PC-3 (cell line): ENCODE measurements at places on chromosomes 12 and 14.

- DNase-seq: no peak
These were observed 42.8 kb downstream of the PRICKLE1 start for GRCh38 chr12:42546709-42547108.

DNA sequence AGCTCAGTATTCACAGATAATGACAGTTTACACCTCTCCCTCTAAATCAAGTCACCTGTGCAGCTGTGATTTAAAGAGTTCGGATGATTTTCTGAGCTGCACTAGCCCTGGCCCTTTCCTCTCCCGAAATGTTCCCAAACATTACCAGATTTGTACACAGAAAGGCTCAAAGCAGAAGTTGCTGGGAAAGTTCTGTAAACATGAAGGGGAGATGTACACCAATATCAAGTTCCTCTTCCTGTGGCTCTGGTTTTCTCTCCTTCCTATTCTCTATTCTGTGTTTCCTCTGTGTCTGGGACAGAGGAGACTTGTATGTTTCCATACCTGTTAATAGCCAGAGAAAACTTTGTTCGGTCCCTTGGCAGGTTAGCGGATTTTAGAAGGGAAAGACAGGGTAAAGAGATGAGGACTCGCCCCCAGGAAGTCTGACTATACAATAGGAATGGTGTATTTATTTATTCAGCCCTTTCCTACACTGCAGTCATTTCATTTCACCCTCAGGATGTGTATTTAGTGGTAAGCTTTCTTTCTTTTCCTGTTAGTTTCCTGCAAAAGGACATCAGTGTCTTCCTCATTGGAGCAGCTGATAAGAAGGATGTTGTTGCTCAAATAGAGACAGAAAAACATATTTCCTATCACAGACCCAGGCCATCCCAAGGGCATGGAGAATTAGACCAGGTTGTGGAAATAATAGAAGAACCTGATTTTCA lies 7.6 kb upstream of the NUMB start:
- peak; percentile 70 for DNase-seq

DNA sequence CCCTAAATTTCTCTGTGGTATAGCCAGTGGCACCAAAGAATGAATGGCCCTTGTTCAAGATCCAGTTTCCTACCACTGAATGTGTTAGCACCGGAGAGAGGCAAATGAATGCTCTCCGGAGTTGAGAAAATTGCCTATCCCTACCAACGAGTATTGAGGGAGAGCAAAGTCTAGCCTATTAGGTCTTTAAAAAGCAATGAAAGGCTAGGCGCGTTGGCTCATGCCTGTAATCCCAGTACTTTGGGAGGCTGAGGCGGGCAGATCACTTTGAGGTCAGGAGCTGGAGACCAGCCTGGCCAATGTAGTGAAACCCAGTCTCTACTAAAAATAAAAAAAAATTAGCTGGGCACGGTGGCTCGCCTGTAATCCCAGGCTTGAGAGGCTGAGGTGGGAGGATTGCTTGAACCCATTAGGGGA lies 898 bp upstream of the RAB15 start:
- DNase-seq: no peak

DNA sequence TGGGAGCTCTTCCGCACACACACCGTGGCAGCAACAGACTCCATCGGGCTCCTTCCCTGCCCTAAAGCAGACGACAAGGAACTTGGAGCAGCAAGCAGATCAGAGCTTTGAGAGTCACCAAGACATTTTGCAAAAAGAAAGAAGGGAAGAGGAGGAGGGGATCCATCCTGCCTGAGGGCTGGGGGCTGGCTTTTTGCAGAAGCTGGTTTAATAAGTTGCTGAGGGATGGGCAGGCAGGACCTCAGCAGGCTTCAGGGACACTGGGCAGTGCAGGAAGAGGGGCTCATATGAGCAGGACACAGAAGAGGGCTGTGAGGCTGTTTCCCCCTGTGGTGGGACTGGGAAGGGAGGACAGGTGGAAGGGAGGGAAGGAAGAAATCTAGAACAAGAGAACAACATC lies 133.4 kb upstream of the GSC start:
- no peak for DNase-seq

DNA sequence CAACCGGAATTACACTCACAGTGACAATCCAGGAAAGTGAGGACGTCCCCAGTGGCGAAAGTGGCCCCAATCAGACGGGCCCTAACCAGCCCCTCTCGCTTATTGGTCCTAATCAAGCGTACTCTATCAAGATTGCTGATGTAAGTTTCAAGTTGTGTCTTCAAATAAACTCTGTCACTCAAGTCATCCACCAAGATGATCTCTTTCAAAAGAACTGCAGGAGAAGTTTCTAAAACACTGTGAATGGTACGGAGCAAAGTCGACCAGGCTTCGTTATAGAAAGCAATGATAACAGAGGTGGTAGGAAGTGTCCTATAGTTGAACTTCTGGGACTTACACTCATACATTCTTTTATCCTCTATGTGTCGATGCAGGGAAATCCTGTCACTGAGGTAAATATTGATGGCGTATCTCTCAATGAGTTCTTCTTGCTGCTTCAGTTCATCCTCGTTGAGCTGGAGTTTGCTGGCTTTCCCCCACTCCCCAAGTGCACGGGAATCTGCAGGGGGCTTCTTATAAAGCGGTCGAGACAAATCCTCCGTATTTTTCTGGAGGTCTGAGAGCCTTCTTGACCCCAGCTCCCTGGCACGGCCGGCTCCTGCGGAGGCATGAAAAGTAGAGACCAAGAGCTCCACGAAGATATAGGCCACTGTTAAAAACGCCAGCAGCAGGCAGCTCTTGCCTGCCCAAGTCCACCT lies 604 bp downstream of the GALNT4 start:
- DNase-seq: no peak

DNA sequence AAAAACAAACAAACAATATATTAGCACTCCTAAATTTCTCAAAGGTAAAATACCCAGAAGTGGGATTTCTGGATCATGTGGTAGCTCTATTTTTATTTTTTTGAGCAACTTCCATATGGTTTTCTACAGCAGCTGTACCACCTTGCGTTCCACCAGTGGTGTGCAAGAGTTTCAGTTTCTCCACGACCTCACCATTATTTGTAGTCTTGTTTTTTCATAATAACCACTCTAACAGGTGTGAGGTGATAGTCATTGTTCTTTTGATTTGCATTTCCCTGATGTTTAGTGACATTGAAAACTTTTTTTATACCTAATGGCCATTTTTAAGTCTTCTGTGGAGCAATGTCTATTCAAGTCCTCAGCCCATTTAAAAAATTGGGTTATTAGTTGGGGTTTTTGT lies 127.3 kb upstream of the SLC38A2 start:
- DNase-seq: no peak

DNA sequence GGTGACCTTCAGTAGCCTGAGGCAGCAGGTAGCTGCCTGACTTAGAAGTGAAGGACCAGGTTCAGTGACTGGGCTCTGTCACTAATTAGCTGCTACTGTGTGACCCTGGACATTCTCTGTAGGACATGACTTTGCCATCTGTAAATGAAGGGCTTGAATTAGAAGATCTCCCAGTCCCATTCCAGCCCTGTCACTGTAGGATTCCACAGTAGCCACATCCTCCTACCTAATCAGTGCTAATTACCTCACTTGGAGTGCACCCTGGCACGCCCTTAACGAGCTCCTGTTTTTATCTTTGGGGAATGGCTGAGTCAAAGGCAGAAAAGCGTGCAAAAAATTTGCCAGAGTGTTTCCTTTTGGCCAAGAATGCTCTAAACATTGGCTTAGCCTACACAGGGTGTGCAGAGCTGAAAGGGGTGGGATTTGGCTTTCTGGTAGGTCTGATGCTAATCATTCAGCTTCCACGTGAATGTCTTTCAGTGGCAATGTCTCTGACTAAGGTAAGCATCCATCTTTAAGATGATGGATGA lies 6.8 kb downstream of the NTF3 start:
- no peak for DNase-seq

- DNase-seq: peak; percentile 6
These were observed 100.5 kb downstream of the ZNF664 start for GRCh38 chr12:124073356-124074035.

DNA sequence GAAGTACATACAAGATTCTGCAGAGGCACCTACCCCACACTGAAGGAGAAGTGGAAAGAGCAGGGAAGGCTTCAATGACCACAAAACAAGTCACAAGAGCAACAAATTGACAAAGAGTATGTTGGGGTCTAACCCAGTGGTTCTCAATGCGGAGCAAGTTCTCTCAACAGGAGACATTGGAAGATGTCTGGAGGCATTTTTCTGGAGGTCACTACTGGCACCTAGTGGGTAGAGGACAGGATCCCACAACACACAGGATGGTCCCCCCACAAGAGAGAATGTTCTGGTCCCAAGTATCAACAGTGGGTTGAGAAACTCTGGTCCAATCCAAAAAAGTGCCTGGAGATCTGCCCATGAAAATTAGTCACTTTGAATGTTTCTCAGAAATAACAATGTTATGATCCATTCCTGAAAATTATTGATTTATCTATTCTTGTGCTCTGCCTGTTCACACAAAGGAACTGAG lies 3.4 kb downstream of the SSH1 start:
- peak; percentile 73 for DNase-seq

GRCh38 chr14:70685474-70686197 lies 43.9 kb downstream of the TTC9 start:
- DNase-seq: no peak

DNA sequence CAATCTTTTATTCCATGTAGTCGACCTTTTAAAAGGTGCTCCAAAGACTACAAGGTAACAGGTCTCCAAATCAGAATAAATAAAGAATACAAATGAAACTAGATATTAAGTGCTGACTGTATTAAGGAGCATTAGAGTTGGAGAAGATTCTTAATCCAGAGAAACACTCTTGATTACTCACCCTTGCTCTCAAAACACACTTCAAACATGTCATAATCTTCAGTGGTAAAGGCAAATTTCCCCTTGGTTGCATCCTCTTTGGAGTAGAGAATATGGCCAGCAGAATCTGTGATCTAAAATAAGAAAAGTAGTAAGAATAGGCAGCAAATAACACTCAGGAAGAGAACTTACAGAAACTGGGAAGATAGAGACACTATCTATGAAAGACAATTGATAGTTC lies 24.6 kb downstream of the TMED10 start:
- DNase-seq: no peak

GRCh38 chr12:34289431-34290380 lies 267.4 kb downstream of the ALG10 start:
- no peak for DNase-seq

- peak; percentile 36 for DNase-seq
These were observed 128.4 kb upstream of the SSTR1 start for GRCh38 chr14:38079268-38079667.

GRCh38 chr14:26289891-26290486 lies 307.8 kb downstream of the NOVA1 start:
- peak; percentile 55 for DNase-seq

DNA sequence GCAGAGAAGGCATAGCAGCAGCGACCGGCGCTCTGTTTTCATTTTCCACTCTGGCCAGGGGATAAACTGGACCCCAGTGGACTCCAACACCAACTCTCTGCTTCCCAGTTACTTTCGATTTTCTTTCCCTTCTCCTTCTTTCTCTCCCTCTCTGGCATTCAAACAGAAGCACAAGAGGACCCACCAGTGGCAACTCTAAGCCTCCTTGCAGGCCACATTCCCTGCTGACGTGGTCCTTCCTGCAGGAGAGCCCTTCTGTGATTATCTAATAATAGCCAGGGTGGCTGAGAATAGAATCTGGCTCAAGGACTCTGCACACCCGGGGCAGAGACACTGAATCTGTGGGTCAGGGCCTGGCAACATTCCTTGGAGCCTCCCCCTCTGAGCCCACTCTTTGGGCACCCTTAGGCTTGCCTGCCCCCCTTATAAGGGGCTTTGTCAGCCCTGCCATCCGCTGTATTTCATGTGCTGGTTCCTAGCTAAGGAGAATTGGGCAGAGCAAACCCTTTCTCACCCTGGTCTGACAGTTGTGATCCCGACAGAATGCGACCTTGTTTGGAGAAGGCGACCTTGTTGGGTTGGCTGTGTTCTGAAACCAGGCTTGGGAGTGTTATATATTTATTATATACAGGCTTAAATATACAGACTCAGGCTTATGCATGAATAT lies 8.2 kb upstream of the HOXC6 start:
- DNase-seq: no peak

DNA sequence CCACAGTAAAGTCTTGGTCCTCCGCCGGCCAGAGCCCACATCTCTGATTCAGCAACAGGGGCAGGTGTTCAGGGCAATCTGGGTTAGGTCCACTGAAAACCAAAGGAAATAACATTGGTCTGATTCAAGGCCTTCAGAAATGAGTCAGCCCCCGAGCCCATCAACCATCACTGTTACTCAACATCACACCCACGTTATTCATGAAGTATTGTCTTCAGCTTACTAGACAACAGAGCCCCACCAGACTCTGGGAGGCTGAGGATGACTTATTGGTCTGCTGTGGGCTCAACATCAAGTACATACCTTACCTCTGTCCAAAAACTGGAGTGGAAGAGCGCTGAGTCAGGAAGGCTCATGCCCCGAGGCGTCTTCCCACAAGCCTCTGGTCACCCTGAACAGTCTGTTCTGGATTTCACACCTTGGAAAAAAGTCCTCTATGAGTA lies 97.5 kb downstream of the ZFP36L1 start:
- DNase-seq: peak; percentile 99

GRCh38 chr12:92992041-92992440 lies 62.9 kb upstream of the EEA1 start:
- DNase-seq: peak; percentile 41

GRCh38 chr12:87603727-87604126 lies 425.5 kb downstream of the C12orf50 start:
- DNase-seq: no peak

GRCh38 chr14:20179880-20180279 lies 10.8 kb upstream of the OR11G2 start:
- DNase-seq: no peak
